ENCODE measurements at places on chromosomes 1 and 21.

DNA sequence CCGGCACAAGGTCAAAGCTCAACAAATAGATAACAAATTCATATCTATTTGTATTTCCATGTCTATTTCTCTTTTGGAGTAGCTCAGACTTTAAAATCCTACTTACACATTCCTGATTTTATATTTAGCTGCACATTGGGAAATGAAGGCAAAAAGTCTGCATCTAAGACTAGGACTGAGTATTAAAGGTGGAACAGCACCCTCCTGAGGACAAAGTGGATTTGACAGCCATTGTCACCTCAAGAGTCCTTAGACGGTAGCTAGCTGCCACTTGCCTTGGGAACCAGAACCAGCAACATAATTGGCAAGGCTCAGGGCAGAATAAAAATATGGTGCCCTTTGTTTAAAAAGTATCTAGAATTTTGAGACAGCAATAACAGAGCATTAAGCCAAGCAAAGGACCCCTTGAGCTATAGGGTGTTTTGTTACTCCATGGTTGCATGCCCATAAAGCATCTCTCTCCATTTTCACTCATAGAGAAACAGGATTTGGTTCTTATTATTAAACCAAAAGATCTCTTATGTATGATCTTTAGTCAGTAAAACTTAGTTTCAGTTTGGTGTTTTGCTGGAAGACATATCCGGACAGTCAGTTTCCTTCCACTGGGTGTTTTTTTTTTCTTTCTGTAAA is 30.0 kb upstream of the SGIP1 start:
- DNase-seq = peak; percentile 63

GRCh38 chr1:117210831-117211261 is at the start of gene VTCN1:
Gene VTCN1, minus strand, starts transcription at chr1:117210927. Its CDS starts 72 bp downstream, at chr1:117210855.
- DNase-seq = no peak

- no peak for DNase-seq
These were observed 3.7 kb downstream of the ARHGEF16 start for GRCh38 chr1:3457910-3458883.

DNA sequence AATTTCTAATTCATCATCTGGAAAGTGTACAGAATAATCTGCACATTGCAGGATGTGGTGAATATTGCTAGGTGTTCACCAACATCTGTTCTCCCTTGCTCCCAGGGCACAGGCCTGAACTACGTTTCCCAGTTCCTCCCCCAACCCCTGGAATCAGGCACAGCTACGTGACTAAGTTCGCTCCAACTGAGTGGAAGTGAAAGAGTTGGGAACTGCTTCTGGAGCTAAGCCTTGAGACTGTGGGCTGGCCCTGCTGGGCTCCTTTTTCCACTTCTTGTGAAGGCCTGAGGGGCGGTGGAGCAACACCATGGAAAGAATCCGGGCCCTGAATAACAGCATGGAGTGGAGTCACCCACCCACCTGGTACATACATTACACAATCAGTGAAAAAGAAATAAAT is 534.6 kb downstream of the SMYD3 start:
- DNase-seq = no peak

- no peak for DNase-seq
These were observed 9.5 kb upstream of the CSF1 start for GRCh38 chr1:109901141-109901523.

DNA sequence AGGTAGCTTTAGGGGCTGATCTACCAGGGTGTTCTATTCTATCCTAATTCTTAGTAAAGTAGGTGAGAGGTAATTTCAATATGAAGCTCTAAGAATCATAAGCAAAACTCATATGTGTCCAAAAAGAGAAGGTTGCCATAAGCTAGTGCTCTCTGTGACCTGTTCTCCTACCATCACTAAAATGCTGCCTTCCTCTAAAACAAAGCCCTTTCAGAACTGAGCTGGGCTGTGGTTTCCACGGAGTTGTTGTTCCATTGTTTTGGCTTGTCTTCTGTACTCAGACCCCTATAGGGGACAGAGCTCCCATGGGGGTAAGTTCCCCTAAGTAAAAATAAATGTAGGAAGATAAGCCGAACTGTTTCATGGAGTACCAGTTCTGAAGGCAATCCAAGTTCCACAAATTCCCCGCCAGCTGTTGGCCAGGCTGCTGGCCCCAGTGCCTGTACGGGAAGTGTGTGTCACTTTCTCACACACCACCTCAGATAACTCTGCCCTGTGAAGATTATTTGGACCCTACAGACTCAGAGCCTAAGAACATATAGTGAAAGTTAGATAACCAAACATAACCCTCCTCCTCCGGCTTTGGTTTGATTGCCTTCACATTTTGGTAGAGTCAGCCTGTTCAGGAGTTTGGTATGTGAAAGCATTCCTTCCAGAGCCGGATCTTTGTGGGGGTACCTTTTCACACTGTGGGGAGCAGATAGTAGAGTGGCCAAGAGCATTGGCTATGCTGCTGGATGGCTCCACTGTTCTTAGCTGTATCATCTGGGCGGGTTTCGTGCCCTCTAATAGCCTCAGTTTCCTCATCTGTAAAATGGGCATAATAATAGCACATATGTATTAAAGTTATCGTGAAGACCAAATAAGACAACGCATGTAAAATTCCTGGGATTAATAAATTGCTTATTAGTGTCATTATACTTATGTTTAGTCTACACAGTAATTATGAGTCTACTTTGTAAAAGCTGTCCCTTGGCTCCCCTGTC is 10.8 kb downstream of the DPT start:
- DNase-seq = no peak

- no peak for DNase-seq
These were observed 114.5 kb downstream of the HIVEP3 start for GRCh38 chr1:41804176-41804575.

- no peak for DNase-seq
These were observed 2.5 kb downstream of the MPZ start for GRCh38 chr1:161307230-161307768.

- peak; percentile 95 for DNase-seq
These were observed 62.7 kb downstream of the CD34 start for GRCh38 chr1:207848234-207848633.

DNA sequence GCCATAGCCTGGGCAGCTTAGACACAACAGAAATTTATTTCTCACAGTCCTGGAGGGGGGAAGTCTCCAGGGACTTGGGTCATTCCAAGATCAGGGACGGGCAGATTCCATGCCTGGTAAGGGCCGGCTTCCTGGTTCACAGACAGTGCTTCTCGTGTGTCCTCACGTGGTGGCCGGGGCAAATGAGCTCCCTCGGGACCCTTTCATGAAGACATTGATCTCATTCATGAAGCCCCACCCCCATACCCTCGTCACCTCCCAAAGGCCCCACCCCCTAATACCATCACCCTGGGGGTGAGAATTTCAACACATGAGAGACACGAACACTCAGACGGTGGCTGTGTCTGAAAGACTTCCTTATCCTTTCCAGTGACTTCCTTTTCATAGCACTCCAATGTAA is 51.5 kb downstream of the ACOT7 start:
- DNase-seq = no peak

All from DMS153 (cell line).